Brain microvascular endothelial cell (primary cell): ENCODE measurements at places on chromosomes 5 and 9.
A peak's percentile ranks its signal among the peaks of the same experiment; 100 is the strongest.

- DNase-seq, result no peak
Observed at GRCh38 chr9:343773-344172, 129.1 kb downstream of the DOCK8 start.

DNA sequence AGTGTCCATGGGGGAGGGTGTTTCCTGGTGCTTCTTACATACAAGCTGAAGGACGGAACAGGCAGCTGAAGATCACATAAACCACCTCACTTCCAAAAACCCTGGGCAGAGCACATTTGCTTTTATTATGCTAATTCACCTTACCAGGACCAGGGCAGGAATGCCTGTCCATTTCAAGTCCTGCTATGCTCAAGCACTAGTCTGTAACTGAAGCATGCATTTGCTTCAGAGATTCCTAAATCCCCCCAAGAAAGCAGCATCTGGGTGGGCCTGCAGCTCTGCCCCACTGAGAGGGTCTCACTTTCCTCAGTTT, 9.4 kb upstream of the NACC2 start:
- DNase-seq, result no peak

GRCh38 chr5:95070453-95070852, 214.4 kb downstream of the MCTP1 start:
- no peak for DNase-seq

GRCh38 chr9:106075236-106075959, 381.1 kb downstream of the TMEM38B start:
- DNase-seq, result no peak

- no peak for DNase-seq
Observed at GRCh38 chr5:147510885-147511284, 1.0 kb upstream of the DPYSL3 start.

- DNase-seq, result no peak
Observed at GRCh38 chr9:88243736-88244135, 105.5 kb upstream of the SPATA31C2 start.

- DNase-seq, result peak; percentile 60
Observed at GRCh38 chr5:72951671-72952468, 4.0 kb upstream of the FCHO2 start.

DNA sequence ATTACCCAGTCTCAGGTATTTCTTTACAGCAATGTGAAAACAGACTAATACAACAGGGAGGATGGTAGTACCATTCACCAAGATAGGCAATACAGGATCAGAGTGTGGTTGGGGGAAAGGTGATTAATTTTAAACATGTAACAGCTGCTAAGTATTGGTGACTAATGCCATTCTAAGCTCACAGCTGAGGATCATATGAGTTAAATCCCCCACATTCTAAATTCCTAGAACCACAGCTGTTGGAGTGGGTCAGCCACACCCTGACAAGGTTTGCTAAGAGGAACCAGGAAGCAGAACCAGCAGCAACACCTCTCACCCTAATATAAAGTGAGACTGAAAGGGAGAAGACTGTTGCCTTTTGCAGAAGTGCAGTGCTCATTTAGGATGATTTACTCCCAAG, 24.8 kb downstream of the HSPB3 start:
- DNase-seq, result no peak

DNA sequence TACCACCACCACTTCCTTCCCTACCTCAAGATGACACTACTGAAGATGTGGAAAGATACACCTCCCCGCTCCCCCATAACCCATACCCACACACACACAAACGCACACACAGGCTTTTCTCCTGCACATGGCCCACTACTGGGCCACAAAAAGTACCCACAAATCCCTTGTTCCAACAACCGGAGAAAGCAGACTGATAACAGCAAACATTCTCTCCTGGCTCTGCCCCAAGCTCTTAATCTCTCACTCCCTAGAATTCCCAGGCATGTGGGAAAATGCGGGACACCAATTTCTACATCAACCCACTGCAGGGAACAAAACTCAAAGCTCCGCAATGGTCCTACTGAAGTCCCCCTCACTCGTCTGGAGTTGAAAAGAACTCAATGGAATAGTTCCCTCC, 611.0 kb upstream of the KLF4 start:
- DNase-seq, result no peak

GRCh38 chr9:79955300-79955699, 383.5 kb downstream of the TLE4 start:
- no peak for DNase-seq

DNA sequence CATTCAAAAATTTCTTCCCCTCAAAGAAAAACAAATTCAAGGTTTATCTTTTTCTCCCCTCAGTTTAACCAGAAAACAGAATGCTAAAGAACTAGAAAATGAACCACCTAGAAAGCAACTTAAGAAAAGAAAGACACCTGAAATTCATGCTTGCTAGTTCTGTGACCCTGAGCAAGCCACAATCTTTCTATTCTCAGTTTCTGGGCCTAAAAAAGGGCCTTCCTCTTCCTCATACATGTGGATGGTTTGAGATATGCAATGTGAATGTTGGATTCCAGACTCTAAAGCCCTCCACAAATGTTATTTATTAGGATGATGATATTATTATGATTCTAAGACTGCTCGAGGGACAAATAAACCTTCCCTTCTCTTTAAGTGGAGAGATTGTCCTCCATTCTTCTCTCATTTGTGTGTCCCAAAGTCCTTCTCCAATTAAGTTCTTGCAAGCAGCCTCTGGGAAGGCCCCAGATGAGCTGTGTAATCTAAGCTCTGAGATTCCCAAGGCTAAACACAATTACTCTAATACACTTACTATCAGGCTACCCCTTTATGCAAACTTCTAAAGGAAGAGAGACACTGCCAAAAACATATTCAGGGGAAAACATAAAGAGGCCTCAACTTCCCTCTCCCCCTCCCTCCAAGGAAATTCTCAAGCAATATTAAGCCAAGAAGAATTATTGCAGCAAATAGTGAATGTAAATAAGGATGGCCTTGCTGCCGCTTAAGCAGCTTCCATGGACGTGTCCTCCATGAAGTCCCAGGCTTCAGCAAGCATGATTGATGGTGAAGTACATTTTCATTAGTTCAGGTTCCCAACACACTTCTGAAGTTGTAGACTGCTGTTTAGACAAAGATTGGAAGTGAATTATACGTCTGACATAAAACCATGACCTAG, 80.2 kb downstream of the PRKACG start:
- DNase-seq, result no peak

- peak; percentile 91 for DNase-seq
Observed at GRCh38 chr5:122163121-122164069, 34.0 kb downstream of the ZNF474 start.

- no peak for DNase-seq
Observed at GRCh38 chr5:87769157-87769556, 356.4 kb upstream of the CCNH start.

- no peak for DNase-seq
Observed at GRCh38 chr5:98816582-98817222, 43.2 kb downstream of the RGMB start.

DNA sequence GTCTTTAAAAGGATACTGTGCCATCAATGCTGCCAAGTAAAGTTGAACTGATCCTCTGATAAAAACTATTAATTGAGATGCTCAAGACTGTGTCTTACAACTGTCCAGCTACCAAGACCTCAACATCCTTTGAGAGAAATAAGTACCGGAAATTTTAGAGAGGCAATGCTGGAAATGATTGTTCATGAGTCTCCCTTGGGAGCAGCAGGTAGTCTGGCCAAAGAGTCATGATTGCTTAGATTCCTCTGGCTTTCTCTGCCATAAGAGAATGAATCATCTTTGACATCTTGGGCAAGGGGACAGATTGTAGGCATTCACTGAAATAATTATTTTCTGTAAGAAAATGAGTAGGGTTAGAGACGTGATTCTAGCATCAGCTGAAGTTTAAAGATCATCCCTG, 466.6 kb upstream of the DAB2 start:
- peak; percentile 40 for DNase-seq

DNA sequence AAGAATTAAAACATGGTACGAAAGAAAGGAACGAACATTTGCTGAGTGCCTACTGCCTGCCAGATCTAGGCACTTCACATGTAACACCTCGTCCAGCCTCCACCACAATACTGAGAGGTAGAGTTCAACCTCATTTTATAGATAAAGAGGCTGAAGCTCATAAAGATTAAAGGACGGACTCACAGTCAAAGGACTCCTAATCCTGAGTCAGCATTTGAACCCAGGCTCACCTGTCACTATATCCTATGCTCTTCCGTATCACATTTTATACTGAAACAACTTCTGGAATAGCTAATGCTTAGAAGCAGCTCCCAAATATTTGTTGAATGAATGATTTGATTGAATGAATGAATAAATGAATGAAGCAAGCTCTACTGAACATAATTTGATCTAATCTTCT, 22.5 kb downstream of the PDCD1LG2 start:
- DNase-seq, result no peak

DNA sequence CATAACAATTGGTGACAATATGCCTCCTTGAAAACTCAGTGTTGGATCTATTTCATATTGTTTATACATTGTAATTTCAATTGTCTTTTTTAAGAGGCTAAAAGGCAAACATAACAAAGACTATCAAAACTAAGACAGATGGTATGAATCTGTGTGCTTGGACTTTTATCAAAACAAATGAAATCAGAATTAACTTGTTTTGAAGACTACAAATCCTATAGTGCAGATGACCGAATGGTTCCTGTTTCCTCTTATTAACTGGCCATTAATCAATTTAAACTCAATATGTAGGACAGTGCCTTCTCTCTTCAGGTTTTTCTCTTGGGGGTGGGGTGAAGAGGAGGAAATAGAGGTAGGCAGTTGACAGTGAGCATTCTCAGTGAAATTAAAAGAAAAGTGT, 366.9 kb upstream of the GRAMD2B start:
- no peak for DNase-seq

- DNase-seq, result no peak
Observed at GRCh38 chr5:116459301-116459700, 115.3 kb downstream of the SEMA6A start.

DNA sequence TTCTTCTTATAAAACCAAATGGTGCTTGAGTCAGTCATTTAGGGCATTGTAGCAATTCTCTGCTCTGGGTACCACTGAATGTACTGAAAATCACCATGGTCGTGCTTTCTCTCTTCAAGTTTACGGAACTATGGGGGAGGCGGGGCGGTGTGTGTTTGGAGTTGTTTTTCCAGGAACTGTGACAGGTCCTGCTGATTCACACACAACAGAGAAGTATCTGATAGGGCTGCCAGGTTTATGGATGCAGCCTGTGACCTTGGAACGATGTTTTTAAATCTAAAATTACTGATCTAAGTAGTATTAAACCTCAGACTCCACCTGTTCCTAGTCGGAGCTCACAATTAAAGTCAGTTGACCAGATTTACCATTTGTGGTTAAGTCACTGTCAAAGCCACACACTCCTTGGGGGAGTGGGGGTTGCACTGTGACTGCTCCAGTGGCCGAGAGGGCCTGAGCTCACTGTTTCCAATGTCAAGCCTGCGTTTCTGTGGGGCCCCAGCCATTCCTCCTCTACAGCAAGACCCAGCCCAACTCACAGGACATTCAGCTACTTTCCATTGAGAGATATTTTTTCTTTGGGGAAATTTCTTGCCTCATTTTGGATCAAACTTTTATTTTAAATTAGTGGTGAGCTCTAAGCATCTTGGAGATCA, 44.4 kb downstream of the GADD45G start:
- DNase-seq, result no peak

GRCh38 chr9:89513837-89514236, 15.9 kb upstream of the SEMA4D start:
- no peak for DNase-seq

DNA sequence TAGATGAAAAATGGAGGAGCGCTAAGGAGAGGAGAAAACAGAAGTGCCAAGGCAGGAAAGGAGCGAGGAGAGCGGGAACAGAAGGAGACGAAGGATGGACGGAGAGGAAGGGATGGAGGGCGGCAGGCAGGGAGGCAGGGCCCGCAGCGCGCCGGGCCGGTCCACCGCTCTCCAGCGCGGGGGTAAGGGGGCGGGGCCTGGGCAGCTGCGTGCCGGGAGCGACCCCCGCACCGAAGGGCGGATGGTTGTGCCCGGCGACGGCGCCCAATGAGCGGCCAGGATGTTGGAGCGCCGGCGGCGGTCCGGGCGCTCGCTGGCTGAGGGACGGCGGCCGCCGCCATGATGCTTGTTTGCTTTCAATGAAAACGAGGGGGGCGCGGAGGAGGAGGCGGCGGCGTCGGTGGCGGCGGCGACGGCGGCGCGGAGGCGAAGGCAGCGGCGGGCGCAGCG, at the start of gene CNOT6:
Gene CNOT6, plus strand, starts transcription at position 320 of the 450 bp plus-strand sequence. CDS start 34,898 bp downstream, outside the sequence.
- peak; percentile 83 for DNase-seq

DNA sequence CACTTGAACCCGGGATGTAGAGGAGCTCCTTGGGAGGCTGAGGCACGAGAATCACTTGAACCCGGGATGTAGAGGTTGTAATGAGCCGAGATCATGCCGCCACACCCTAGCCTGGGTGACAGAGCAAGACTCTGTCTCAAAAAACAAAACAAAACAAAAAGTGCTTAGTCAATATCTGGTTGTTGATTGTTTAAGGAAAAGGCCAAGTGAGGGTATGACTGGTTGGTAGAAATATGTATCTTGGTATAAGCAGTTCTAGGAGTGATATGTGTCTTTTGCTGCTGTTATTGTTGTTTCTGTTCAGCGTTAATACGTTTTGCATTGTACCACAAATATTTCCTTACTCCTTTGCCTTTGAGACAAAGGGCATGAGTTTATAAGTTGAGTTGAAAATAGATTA, 210.7 kb upstream of the DMRT1 start:
- DNase-seq, result no peak

GRCh38 chr5:1784197-1785050, 15.2 kb downstream of the MRPL36 start:
- DNase-seq, result no peak

DNA sequence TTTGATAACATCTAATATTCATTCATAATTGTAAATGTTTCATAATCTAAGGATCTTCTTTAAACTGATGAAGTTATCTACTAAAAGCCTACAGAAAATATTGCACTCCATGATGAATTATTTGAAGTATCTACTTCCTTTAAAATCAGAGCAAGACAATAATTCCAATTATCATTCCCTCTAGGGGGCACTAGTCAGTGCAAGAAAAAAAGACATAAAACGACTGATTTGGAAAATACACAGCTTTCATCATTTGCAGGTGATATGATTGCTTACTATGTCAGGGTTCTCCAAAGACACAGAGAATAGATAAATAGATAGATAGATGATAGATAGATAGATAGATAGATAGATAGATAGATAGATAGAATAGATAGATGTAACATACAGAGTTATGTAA, 13.5 kb upstream of the GRM6 start:
- DNase-seq, result no peak

DNA sequence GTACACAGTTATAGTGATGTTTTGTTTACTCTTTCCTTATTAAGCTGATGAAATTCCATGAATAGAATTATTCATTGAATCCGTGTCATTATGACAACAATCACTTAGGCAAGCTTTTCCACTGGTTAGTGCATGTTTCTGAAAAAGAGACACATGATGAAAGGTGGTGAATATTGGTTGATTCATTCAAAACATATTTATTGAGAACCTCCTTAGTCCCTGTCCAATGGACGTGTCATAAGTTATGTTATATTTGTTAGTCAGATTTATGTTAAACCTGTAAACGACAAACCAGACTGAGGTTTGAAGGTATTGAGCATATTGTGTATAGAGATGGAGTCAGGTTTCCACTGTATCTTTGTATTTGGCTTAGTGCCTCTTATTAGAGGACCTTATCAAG, 1888.9 kb upstream of the CDH6 start:
- no peak for DNase-seq

- DNase-seq, result no peak
Observed at GRCh38 chr9:112439171-112439570, 47.5 kb upstream of the KIAA1958 start.

- no peak for DNase-seq
Observed at GRCh38 chr5:88355490-88356050, 86.9 kb upstream of the TMEM161B start.

GRCh38 chr5:179895861-179896260, 11.8 kb downstream of the TBC1D9B start:
- DNase-seq, result no peak
